Kidney glomerular epithelial cell (primary cell): ENCODE measurements at places on chromosomes 1 and 21.

GRCh38 chr1:30881319-30882181, 27.0 kb downstream of the SDC3 start:
- DNase-seq, result no peak

GRCh38 chr1:109792056-109792831, 28.5 kb upstream of the EPS8L3 start:
- DNase-seq, result peak; percentile 94

DNA sequence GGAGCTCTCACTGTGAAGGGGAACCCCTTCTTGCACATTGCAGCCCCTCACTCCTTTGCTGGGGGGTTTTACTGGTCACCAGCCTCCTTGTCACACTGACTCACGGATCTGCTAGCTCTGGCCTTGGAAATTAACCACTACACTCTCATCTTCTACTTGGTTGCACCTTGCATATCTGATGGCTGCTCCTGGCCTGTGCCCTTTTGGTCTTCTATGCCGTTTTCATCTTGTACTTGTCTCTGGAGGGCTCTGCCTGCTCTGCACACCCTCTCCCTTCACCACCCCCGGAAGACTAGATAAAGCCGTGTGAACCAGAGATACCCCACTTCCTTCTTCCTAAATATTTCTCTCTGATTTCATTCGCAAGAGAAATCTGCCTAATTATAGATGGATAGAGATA, 44.6 kb downstream of the CD247 start:
- DNase-seq, result no peak

DNA sequence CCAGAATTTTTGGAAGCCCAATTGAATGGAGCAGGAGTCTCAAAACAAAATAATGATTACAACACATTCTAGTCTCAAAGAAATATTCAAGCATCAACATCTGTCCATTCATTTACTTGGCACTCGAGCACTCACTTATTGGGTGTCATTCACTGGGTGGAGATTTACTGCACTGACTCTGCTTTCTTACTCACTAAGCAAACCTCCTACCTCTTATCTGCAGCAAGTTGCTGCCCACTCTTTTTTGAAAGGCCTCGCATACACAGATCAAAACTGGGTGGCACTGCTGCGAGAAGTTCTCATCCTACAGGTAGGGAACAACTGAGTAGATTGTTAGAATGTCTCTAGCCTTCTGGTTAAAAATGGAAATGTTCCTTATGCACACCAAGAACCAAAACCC, 18.0 kb downstream of the RHBDL2 start:
- DNase-seq, result no peak

- DNase-seq, result no peak
These were observed 68.4 kb upstream of the TLR5 start for GRCh38 chr1:223211323-223211985.

DNA sequence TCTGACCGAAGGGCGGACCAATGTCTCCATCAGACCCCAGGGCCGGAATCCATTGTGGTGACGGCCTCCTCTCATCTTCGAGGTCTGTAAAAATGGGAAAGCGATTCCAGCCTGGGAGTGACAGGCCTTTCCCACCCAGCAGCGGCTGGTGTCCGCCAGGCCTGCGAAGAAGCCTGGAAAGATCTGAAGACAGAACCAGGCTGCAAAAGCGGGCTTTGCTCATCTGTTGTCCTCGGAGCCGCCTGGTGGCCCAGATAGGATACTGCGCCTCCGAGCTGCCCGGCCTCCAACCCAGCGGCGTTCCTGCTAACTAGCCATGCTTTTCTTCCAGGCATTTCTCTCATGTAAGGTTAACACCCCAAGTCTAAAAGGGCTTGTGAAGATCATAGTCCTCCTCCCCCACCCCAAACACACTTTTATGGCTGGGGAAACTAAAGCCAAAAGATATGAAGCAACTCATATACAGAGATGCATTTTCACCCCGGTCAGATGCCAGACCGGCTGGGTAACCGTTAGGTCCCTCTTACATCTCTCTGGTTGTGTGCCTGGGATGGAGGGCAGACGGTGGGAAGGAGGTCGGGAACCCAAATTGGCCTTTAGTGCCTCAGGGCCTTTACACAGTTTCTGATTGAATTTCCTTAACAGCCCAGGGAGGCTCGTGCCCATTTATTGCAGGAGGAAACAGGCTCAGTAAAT, 1.9 kb upstream of the DHRS3 start:
- peak; percentile 87 for DNase-seq

- DNase-seq, result peak; percentile 25
These were observed 996 bp upstream of the SH3BGRL3 start for GRCh38 chr1:26278724-26279455.

DNA sequence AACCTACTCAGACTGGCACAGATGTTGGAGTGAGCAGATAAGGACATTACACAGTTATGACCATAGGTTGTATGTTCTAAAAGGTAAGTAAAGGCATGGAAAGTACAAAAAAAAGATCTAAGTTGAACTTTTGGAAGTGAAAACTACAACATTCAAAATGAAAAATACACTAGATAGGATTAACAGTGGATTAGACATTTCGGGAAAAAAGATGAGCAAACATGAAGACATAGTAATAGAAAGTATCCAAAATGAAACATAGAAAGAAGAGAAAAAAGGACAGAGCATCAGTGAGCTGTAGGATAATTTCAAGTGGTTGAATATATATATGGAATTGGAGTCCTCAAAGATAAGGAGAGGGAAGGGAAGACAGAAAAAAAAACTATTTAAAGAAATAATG, 34.0 kb upstream of the CR2 start:
- DNase-seq, result no peak

DNA sequence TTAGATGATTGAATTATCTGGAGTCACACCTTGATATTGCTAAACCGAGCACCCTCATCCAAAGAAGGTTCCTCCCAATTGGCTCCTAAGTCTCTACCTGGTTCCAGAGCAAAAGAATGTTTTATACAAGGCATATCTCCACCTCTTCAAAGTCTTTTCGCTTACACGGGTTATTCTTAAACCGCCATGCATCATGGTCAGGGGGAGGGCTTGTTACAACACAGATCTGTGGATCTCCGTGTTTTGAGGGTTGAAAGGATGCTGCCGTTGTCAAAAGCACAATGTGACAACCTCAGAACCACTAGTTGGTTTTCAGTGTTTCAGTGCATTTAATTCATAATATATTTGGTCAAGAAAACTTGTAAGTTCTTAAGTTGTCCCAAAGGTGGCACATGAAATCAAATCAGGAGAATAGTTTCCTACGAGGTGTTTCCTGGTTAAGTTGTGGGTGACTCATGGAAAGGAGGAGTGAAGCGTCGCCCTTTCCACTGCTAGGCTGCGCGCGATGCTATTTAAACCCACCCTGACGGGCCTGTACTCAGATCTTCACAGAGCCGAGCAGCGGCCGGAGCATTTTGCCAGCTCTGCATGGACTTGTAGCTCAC, 1531.6 kb upstream of the TPTE start:
- no peak for DNase-seq

DNA sequence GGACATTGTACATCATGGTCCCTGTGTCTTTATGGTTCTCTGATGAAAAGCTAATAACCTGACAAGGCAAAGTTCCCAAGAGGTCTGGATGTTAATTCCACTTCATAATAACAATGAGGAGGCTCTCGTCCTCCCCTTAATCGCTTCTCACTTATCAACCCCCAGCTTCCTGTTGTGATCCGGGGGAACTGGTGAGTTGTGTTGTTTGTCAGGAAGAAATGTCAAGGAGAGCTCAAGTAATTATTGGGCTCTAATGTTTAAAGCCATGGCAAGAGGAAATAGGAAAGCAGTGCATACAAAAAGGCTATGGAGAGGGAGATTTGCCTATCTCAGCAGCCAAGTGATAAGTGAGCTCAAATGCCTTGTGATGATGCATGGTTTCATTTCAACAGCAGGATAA, 42.8 kb upstream of the RASAL2 start:
- no peak for DNase-seq

GRCh38 chr1:19495000-19495656, 9.8 kb upstream of the CAPZB start:
- no peak for DNase-seq

- no peak for DNase-seq
These were observed 3.4 kb downstream of the CAPZB start for GRCh38 chr1:19481826-19482398.

- DNase-seq, result no peak
These were observed 73.5 kb downstream of the LRIG2 start for GRCh38 chr1:113146242-113147072.

- DNase-seq, result no peak
These were observed 49.6 kb downstream of the TSEN15 start for GRCh38 chr1:184101141-184101540.

DNA sequence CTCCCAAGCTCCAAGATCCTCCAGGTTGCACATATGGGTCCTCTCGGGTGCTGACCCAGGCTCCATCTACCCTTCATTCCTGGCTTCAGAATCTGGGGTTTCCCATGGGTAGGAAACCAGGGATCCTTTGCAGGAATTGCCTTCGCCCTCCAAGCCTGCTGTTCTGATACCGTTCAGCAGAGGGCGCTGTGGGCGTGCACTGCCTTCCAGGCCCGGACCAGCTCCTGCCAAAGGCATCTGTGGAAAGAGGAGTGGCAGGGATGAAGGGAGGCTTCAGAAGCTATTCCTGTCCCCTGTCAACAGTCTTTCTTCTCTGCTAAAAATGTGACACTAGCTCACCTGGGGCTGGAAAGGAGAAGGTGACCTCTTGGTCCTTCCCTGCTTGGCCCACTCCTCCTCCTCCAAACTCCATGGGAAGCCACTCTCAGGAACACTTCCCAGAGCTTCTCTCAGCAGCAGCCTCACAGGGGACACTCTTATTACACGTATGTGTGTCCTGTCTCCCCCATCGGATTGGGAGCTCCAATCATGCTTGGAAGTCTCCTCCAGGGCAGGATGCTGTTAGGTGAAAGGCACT, 71.2 kb downstream of the VWA5B1 start:
- peak; percentile 15 for DNase-seq

DNA sequence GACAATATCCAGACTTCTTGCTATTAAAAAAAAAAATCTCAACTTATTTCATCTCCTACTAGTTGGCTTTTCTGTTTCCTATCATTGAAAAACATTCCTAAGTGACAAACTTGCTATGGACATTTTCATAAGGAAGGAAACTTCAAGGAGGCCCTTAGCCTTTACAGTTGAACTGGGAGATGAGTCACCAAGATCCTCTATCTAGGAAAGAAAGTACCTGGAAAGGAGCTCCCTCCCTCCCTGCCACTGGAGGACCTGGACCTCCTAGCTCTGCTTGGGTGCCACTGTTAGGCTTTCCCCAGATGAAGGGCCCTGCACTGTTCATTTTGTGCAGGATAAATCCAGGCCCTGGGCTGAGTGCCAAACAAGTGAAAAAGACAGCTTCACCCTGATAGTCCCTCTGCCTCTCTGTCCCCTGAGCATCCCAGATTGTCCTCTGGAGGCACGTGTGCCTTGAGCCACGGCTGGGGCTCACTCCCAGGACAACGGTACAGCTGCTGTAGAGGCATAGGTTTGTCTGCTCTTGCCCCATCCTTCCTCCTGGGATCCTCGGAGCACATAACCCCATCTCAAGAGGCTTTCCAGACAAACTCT, 40.2 kb upstream of the SOX13 start:
- DNase-seq, result no peak

DNA sequence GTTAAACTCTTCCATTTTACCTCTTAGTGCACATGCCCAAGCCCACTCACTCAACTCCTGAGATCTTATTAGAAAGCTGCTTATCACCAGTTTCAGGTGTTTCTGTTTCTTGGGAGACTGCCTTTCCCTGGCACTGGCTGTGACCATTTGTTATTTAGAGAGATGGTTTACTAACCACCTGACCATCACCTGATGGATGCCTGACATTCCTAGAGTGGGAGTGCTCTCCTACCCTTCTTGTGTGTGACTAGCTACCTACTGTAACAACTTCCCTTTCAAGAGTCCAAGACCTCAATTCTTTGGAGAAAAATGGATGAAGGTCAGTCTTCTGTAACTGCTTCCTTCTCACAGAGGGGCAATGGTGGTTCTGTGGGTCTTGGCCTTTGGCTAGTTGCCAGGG, 755.2 kb upstream of the ADAMTS5 start:
- DNase-seq, result peak; percentile 21

- DNase-seq, result no peak
These were observed 156.5 kb downstream of the PDE4B start for GRCh38 chr1:65949230-65949626.
